ENCODE measurements at places on chromosomes 5 and 9.

DNA sequence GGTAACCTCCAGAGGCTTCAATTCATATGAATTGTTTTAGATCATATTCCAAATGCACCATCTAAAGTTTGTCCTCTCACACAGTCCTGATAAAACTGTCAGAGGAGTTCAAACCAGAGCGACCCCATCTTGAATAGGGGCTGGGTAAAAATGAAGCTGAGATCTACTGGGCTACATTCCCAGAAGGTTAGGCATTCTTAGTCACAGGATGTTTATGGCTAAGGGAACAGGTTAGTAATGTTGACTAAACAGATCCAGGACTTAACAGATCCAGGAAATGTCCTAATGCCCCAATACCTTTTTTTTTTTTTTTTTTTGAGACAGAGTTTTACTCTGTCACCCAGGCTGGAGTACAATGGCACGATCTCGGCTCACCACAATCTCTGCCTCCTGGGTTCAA, 192.6 kb upstream of the PRDM9 start:
- DNase-seq: no peak

- no peak for DNase-seq
Observed at GRCh38 chr9:20566401-20566800, 55.9 kb downstream of the MLLT3 start.

DNA sequence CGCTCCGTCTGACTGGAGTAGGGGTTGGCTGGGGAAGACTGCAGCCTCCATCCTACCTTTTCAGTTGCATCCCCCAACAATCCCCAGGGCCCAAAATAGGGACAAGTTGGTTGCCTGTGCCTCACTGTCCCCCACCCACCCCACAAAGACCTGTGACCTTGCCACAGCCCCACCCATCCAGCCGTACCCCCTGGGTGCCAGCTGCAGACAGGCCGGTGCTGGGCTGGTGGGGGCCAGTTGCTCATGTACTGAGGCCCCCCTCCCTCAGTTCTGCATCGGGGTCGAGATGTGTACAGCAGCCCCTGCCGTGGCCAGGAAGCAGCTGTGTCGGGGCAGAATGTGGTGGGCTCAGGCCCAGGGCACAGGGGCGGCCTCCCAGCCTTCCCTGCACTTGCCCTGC, 374 bp downstream of the LCNL1 start:
- DNase-seq: no peak

DNA sequence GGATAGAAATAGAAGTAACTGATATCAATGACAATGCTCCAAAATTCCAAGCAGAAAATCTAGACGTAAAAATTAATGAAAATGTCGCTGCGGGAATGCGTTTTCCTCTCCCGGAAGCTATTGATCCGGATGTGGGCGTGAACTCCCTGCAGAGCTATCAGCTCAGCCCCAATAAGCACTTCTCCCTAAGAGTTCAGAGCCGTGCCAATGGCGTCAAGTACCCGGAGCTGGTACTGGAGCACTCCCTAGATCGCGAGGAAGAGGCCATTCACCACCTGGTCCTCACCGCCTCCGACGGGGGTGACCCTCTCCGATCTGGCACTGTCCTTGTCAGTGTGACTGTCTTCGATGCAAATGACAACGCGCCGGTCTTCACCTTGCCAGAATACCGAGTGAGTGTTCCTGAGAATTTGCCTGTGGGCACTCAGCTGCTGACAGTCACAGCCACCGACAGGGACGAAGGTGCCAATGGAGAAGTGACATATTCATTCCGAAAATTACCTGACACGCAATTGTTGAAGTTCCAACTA, 818 bp downstream of the PCDHGA10 start:
- DNase-seq: no peak

GRCh38 chr5:148988328-148988727, 74.5 kb downstream of the SH3TC2 start:
- DNase-seq: no peak

GRCh38 chr9:6576987-6577386, 68.5 kb downstream of the GLDC start:
- no peak for DNase-seq

DNA sequence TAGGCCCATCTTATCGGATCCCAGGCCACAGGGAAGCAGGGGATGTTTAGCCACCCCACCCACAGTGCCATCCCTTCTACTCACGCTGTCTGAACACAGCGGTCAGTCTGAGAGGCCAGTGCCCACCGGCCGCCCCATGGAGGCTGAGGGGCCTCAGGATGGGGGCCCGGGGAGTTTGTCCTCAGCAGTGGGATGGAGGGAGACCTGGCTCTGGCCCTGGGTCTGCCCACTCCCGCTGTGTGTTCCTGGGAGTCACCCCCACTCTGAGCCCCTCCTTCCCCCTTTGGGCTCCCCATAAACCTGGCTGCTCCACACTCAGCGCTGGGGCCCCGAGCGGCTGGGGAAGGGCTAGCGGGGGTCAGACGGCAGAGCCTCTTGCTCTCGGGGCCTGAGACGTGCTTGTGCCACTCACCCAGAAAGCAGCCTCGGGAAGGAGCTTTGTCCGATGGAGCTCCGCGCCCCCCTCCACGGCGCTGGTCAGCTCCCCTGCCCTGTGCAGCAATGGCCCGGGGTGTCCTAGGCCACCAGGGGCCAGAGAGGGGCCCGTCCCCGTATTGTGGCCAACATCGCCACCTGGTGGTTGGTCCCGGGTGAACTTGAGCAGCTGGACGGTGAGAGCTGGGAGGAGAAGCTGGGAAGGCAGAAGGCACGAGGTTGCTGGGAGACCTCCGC, 10.9 kb upstream of the LAMC3 start:
- DNase-seq: peak; percentile 7

- DNase-seq: peak; percentile 35
Observed at GRCh38 chr9:122095010-122095767, 2.1 kb upstream of the TTLL11 start.

GRCh38 chr9:34502891-34503290, 19.9 kb downstream of the ENHO start:
- DNase-seq: no peak

DNA sequence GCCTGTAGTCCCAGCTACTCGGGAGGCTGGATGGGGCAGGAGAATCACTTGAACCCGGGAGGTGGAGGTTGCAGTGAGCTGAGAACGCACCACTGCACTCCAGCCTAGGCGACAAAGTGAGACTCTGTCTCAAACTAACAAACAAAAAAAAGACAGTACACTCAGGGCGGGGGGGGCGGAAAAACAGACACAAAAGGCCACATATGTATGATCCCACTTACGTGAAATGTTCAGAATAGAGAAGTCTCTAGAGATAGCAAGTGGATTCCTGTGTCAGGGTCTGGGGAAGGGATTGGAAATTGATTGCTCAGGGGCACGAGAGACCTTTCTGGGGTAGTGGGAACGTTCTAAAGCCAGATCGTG, 9.0 kb upstream of the LCN1 start:
- DNase-seq: no peak

GRCh38 chr5:56561455-56561854, 253.9 kb upstream of the MAP3K1 start:
- no peak for DNase-seq

DNA sequence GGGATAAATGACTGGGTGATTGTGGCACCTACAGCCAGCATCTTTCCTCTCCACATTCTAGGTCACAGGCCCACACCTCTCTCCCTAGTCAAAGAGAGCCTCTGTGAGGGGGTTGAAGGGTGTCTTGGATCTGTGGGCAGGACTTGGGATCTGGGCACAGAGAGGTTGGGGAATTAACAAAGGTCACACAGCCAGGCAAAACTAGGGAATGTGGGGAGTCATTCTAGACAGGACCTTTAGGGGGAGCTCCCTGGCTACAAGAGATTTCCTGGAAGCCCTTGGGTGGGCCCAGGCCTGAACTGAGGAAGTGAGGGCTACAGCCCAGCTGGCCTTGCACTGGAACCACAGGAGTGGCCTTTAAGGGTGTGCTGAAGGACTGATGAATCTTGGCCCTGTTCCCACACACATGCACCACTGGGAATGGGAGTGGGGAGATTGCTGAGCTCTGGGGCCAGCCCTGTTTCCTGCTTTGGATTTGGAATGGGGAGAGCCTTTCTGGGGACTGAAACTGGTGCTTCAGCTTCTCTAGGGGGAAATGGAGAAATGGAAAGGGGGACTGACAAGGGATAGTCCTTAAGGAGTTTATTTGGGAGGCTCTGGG, 12.4 kb upstream of the CXXC5 start:
- no peak for DNase-seq

- DNase-seq: no peak
Observed at GRCh38 chr5:138482638-138483037, 17.4 kb downstream of the EGR1 start.

DNA sequence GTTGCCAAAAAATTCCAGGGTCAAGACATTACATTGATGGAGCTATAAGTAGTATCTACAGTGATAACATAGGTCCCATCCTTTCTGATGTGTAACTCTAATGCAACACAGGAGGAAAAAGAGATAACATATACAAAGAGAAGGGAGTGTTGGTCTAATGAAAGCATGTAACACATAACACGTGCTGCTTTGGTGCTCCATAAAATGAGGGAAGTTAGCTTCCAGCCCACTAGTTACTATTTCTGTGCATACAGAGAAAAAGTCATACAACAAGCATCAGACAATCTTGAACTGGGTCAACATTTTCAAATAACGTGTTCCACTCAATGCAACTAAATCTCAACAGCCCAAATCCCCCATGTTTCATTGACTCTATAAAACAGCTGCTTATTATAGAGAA, 11.7 kb downstream of the MLLT3 start:
- no peak for DNase-seq

GRCh38 chr5:2017540-2018389, 135.0 kb upstream of the IRX4 start:
- peak; percentile 10 for DNase-seq

DNA sequence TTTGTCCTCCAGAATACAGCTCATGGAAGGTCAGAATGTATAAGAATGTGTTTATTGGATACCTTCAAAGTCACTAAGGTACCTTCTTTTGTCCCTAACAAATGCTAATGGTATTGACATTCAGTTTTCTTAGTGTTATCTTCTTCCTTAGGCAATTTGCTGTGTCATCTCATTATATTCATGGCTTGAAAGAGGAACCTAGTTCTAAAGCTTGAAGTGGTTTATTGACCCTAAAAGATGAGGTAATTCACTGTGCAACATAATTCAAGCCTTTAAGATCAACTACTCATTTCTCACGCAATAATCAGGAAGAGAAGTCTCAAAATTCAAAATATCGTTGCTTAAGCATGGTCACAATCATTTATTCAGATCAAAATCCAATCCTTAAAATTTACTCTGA, 342.7 kb upstream of the RIOK2 start:
- DNase-seq: no peak

DNA sequence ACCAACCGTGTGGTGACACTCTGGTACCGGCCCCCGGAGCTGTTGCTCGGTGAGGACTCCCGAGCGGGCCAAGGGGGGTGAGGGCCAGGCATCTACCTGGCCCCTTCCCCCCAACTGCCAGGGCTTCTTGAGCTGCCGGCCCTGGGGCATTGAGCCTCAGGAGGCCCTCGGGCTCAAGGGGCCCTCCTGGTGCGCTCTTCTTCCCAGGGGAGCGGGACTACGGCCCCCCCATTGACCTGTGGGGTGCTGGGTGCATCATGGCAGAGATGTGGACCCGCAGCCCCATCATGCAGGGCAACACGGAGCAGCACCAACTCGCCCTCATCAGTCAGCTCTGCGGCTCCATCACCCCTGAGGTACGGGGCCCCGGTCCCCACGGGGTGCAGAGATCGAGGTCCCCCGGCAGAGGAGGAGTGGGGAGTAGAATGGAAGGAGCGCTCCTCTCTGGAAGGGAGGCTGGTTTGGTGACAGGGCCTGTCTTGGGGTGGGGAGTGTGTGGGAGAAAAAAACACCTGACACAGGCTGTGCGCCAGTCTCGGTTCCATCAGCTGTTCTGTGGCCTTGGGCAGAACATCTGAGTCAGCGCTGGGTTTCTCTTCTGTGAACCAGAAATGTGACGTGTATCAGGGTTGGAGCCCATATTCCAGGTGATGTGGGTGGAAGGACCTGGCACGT, 2.6 kb downstream of the CDK9 start:
- DNase-seq: no peak

GRCh38 chr5:103010168-103010567, 109.8 kb downstream of the GIN1 start:
- DNase-seq: no peak

DNA sequence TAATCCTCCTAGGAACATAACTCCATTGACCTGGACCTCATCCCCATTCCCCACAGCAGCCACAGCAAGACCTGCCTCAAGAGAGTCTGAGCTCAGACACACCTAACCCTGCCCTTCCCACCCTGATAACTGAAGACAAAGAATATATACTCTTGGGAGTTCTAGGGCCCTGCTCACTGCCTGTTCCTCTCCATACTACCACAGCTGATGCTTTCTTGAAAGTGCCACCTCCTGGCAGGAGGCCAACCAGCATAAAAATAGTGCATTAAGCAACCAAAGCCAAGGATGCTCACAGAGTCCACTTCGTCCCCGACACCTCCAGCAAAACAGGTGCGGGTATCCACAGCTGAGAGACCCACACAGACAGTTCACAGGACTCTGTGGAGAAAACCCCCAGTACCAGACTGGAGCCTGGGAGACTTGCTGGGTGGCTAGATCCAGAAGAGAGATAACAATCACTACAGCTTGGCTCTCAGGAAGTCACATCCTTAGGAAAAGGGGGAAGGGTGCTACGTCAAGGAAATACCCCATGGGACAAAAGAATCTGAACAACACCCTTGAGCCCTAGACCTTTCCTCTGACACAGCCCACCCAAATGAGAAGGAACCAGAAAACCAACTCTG, 23.5 kb downstream of the FAM114A2 start:
- DNase-seq: no peak

DNA sequence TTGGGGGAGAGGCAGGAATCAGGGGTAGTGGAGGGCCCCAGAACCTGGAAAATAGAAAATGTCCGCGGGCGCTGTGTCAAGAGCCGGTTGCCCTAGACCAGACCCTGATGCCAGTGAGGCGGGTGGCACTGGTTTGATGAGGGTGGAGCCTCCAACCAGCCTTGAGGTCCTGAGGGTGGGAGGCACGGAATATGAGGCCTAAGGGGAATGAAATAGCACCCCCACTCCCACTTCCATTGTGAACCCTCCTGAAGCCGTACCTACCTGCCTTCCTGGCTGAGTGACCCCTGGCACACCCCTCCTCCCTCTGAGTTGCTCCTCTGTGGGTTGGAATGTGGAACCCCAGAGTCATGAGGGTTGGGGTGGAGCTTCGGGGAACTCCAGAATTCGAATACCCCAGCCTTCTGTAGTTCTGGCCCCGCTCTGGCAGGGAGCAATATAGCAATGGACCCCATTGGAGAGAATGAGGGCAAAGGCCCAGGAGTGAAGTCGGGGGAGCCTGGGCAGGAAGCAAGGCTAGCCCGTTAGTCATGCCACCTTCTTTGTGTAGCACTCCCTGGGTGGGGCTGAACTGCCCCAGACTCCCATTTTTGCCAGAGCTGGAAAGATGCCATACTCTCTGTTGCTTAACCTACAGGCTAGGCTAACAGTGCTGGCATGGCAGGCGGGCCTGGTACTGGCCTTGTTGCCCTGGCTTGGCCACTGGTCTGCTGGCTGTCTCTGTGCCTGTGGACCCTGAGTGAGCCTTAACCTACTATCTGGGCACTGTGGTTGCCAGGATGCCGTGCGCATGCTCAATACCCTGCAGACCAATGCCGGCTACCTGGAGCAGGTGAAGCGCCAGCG, 1.0 kb downstream of the FPGS start:
- no peak for DNase-seq

GRCh38 chr9:95024097-95024671, 293.3 kb downstream of the FANCC start:
- DNase-seq: no peak

- no peak for DNase-seq
Observed at GRCh38 chr9:123400926-123401503, 45.0 kb downstream of the CRB2 start.

All from KG1 (cell line).